ENCODE measurements at places on chromosomes 16 and 17.

DNA sequence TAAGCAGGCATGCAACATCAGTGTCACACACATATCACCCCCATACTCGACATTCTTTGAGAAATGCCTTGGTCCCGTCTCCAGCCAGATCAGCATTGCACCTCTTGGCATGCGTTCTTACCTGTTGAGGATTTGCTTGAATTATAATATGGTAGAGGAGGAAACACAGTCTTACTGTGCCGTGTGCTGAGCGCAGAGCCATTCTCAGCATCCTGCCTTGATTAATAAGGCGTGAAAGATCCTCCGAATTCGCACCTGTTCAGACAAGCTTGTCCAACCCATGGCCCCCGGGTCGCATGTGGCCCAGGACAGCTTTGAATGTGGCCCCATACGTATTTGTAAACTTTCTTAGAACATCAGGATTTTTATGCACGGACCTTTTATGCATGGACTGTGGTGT, 408.1 kb downstream of the WWOX start:
- no peak for DNase-seq

GRCh38 chr17:45197555-45198334, 23.9 kb upstream of the FMNL1 start:
- peak; percentile 43 for DNase-seq

GRCh38 chr17:11742886-11743285, 144.6 kb downstream of the DNAH9 start:
- no peak for DNase-seq

GRCh38 chr16:84056933-84057332, 14.3 kb upstream of the SLC38A8 start:
- no peak for DNase-seq

DNA sequence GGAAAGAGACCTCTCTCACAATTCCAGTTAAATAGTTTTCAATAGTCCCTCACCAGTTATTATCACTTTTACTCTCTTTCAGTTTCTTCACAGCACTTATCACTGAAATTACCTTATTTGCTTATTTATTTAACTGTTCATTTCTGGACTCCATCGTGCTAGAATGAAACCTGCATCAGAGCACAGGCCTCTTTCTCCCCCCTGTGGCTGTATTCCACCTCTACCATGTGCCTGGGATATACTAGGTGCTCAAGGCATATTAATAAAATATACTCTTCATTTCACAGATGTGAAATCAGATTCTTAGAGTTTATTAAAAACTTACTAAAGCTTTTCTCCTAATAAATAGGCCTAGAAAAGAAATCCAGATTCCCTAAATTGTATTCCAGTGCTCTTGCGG, 308.9 kb upstream of the MON1B start:
- no peak for DNase-seq

GRCh38 chr16:89574681-89575246, 794 bp upstream of the CPNE7 start:
- DNase-seq = no peak

DNA sequence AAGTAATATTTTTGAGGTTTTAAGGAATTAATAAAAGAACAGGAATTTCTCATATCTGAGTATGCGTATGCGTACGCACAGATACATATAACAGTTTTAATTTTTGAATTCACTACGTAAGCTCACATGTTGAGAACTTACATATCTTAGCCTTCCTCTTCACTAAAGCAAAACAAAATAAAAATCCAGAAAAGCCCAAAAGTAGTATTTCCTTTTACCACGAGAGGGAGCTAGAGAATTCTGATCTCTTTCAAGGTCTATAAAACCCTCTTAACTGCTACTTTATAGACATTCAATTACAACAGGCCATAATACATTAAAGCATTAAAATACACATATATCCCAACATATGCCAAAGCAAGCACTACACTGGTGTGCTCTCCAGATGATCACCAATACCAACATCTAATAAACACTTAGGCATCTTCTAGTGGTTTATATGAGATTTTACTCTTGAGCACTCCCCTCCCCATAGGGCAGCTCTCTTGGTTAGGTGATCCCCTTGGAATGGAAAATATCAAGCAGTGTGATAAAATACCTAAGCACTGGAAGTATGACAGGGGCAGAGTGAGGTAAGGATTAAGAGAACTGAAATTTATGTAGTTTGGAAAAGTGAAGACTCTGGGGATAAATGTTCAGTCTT, 94.0 kb downstream of the SKAP1 start:
- DNase-seq = peak; percentile 38
